ENCODE measurements at places on chromosomes 16 and 17. TPM values are rescaled to one million over a fixed set of nuclear protein-coding genes. Genes with fewer than 3 reads are reported as not detected.
A peak's percentile ranks its signal among the peaks of the same experiment; 100 is the strongest.

- peaks cover 61% of the 10 kb centered on the region for H3K27me3 ChIP-seq
- H3K4me1 ChIP-seq, result peaks cover 23% of the 10 kb centered on the region
- peak; percentile 6 for DNase-seq
- no peak overlapping the region for H3K4me3 ChIP-seq
- H3K36me3 ChIP-seq, result no peaks in the 10 kb centered on the region
- no peak overlapping the region for H3K27ac ChIP-seq
Measured at GRCh38 chr17:14302091-14302430, 1.2 kb downstream of the HS3ST3B1 start.

The PYDC1 gene
- total RNA-seq, result not detected

GRCh38 chr17:49779739-49780231 lies 8.7 kb upstream of the KAT7 start:
- H3K27ac ChIP-seq, result no peak overlapping the region
- no peak overlapping the region for H3K4me3 ChIP-seq
- no peaks in the 10 kb centered on the region for H3K27me3 ChIP-seq

The ZNF750 gene
- 0.23 TPM for total RNA-seq

DNA sequence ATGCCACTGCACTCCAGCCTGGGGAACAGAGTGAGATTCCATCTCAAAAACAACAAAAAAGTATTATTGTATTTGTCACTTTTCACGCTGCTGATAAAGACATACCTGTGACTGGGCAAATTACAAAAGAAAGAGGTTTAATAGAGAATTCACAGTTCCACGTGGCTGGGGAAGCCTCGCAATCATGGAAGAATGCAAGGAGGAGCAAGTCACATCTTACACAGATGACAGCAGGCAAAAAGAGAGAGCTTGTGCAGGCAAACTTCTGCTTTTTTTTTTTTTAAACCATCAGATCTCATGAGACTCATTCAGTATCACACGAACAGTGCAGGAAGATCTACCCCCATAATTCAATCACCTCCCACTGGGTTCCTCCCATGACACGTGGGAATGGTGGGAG lies 41.5 kb upstream of the ETV4 start:
- H3K4me3 ChIP-seq, result no peak overlapping the region
- H3K36me3 ChIP-seq, result no peaks in the 10 kb centered on the region
- no peaks in the 10 kb centered on the region for H3K27me3 ChIP-seq
- H3K4me1 ChIP-seq, result peaks cover 25% of the 10 kb centered on the region
- no peak for DNase-seq
- no peak overlapping the region for H3K27ac ChIP-seq

- H3K4me3 ChIP-seq, result no peak overlapping the region
- DNase-seq, result no peak
- H3K4me1 ChIP-seq, result no peaks in the 10 kb centered on the region
- H3K27ac ChIP-seq, result no peak overlapping the region
- peaks cover 5% of the 10 kb centered on the region for H3K36me3 ChIP-seq
- H3K27me3 ChIP-seq, result no peaks in the 10 kb centered on the region
Measured at GRCh38 chr17:76405607-76405966, 21.2 kb downstream of the SPHK1 start.

The ZNF205 gene
- 15.5 TPM for total RNA-seq

DNA sequence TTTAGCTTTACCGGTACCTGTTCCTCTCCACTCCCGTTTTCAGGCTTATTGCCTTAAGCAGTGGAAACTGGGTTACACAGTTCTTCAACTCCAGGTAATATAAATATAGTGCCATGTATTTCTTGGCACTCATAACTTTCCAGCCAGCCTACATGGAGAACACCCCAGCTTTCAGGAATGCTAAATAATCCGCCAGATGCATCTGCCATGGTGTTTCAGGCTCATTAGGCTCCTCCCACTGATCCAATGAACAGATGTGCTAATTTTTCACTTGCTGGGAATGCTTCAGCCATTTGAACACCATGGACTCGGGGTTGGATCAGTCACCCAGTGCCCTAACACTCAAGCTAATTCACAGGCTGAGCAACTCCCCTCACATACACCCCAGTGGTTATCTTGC lies 4.6 kb downstream of the ANKFN1 start:
- DNase-seq, result no peak
- H3K36me3 ChIP-seq, result no peaks in the 10 kb centered on the region
- no peak overlapping the region for H3K27ac ChIP-seq
- H3K4me1 ChIP-seq, result no peaks in the 10 kb centered on the region
- H3K4me3 ChIP-seq, result no peak overlapping the region
- no peaks in the 10 kb centered on the region for H3K27me3 ChIP-seq

The CCL8 gene
- not detected for total RNA-seq

GRCh38 chr16:83681381-83681956 lies 126.3 kb upstream of the HSBP1 start:
- H3K36me3 ChIP-seq, result no peaks in the 10 kb centered on the region
- H3K4me3 ChIP-seq, result no peak overlapping the region
- no peak for DNase-seq

DNA sequence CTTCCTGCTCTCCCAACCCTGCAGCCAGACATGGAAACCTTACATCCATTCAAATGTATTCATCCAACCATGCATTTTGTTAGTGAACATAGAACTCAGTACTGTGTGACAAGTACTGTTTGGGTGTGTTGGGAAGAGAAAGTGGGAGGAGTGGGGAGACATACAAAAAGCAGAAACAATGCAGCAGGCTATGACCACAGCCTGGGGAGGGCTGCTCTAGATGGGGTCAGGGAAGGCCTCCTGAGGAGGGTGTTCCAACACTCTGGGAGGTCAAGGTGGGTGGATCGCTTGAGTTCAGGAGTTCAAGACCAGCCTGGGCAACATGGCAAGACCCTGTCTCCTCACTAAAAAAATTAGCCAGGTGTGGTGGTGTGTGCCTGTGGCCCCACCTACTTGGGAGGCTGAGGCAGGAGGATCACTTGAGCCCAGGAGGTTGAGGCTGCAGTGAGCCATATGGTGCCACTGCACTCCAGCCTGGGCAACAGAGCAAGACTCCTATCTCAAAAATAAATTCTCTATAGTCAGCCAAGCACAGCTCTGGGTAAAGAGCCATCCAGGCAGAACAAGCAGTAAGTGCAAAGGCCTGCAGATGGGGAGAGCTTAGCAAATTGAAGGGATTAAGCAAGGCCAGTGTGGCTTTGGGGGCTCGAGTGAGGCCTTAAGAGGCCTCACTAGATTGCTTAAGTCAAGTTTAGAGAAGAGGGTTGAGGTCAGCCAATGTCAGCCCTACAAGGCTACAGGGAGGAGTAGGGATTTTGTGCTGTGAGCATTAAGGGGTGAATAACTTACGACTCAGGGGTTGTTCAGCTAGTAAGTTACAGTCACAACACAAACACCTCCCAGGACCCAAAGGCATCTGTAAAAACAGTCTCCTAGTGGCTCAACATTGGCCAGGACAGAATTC lies 5.5 kb downstream of the SLC13A2 start:
- no peak overlapping the region for H3K27ac ChIP-seq
- no peaks in the 10 kb centered on the region for H3K4me1 ChIP-seq
- no peaks in the 10 kb centered on the region for H3K27me3 ChIP-seq
- no peak for DNase-seq
- no peaks in the 10 kb centered on the region for H3K36me3 ChIP-seq

The KIF19 gene
- 0.84 TPM for total RNA-seq

The MEIOC gene
- not detected for total RNA-seq

The DPEP2 gene
- total RNA-seq, result 0.18 TPM

- no peak for DNase-seq
- H3K4me3 ChIP-seq, result no peak overlapping the region
- H3K27ac ChIP-seq, result no peak overlapping the region
Measured at GRCh38 chr17:2723505-2723996, 12.0 kb upstream of the CLUH start.

DNA sequence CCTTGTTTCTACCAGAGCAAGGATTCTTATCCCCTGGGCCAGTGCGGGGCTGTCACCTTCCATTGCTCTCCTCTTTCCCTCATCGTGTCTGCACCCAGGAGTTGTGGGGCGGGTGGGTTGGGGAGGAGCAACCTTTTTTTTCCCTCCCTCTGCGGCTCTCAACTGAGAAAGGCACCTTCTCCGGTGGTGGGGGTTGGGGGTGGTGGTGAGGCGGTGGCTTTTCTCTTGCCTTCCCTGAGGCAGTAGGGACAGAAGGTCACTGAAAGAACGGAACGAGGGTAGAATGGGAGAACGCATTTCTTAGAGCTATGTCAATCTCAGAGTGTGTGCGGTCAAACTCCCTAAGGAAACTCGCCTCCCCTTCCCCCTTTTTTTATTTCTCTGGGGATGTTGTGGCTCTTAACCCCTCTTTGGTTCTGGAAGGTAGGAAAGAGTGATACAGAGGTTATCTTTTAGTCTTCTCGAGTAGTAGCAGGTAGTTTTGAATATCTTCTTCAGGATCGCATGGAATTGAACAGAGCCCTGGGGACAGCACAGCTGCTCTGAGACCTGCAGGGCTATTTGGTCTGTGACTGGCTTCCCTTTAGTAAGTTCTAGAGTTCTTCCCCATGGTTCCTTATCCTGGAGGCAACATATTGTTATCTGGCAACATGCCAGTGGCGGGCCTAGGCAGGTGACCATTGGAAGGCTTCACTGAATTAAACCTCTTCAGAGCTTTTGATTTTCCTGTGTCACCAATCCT lies 994 bp downstream of the CLTC start:
- peaks cover 42% of the 10 kb centered on the region for H3K4me1 ChIP-seq
- peak overlapping the region; percentile 91 for H3K27ac ChIP-seq
- peak overlapping the region; percentile 93 for H3K4me3 ChIP-seq
- no peaks in the 10 kb centered on the region for H3K27me3 ChIP-seq
- peak; percentile 45 for DNase-seq
- no peaks in the 10 kb centered on the region for H3K36me3 ChIP-seq

DNA sequence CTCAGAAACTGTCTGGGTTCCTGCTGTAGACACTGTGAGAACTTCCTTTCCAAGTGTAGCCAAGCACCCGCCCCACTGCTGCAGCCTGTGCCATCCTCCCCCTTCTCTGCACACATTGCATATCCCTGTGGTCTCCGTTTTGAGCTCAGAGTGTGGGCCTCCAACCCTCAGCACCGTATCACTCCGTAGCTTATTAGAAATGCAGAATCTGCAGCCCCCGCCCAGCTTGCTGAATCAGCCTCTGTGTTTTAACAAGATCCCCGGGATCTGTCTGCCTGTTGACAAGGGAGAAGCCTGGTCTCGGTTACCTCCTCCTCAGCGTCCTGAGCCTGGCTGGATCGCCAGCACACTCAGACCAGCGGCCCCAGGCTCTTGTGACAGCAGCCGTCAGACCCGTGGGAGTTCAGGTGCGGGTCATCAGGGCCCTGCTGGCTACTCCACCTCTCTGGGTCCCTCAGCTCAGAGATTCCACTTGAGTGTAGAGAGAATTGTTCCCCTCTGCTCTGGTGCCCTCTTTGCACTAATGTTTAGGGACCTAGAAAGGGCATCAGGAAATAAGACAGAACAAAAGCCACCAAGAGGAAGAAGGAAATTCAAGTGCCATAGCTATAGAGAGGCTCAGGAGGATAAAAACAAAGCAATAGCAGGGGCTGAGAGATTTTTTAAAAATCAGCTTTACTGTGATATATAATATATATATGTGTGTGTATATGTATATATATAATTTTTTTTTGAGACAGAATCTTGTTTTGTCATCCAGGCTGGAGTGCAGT lies 92.3 kb downstream of the PITPNC1 start:
- H3K36me3 ChIP-seq, result no peaks in the 10 kb centered on the region
- no peak for DNase-seq
- H3K27ac ChIP-seq, result no peak overlapping the region
- H3K4me1 ChIP-seq, result no peaks in the 10 kb centered on the region

The SLC7A6 gene
- 68.7 TPM for total RNA-seq

The SLC2A4 gene
- total RNA-seq, result not detected

- no peak overlapping the region for H3K4me3 ChIP-seq
- no peaks in the 10 kb centered on the region for H3K27me3 ChIP-seq
- H3K36me3 ChIP-seq, result no peaks in the 10 kb centered on the region
- H3K27ac ChIP-seq, result no peak overlapping the region
Measured at GRCh38 chr17:71085238-71086033, 916.1 kb downstream of the KCNJ2 start.

- H3K27me3 ChIP-seq, result no peaks in the 10 kb centered on the region
- no peaks in the 10 kb centered on the region for H3K4me1 ChIP-seq
- no peaks in the 10 kb centered on the region for H3K36me3 ChIP-seq
- DNase-seq, result no peak
Measured at GRCh38 chr16:54623636-54624035, 307.0 kb upstream of the IRX5 start.

GRCh38 chr16:50272111-50272571 lies 5.8 kb downstream of the ADCY7 start:
- H3K27ac ChIP-seq, result no peak overlapping the region
- H3K27me3 ChIP-seq, result no peaks in the 10 kb centered on the region
- peaks cover 6% of the 10 kb centered on the region for H3K4me1 ChIP-seq
- no peaks in the 10 kb centered on the region for H3K36me3 ChIP-seq

The BCL6B gene
- 163 TPM for total RNA-seq

DNA sequence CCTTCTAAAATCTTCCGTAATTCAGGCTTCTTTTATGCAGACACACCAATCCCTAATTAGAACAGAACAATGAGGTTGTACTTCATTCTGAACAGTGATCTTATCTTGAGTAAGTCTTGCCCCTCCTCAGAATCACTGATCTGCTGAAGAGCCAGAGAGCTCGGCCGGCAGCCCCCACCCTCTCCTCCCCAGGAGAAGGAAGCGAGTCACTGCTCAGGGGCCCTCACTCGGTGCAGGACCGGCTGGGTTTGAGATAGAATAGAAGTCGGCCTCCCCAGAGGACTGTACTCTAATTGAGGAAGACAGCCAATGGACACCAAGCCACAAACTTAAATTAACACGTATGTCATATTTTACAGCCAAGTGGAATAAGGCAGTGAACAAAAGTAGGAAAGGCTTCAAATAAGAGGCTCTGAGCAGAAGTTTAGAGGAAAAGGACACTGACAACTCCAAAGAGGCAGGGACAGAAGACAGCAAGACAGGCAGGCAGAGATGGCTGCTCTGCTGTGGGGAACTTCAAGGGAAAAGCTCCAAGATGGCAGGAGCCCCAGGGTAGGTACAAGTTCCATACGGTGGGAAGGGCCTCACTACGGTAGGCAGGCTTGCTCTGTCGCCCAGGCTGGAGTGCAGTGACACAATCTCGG lies 18.6 kb downstream of the CREBBP start:
- no peak overlapping the region for H3K4me3 ChIP-seq
- H3K4me1 ChIP-seq, result peaks cover 17% of the 10 kb centered on the region
- no peaks in the 10 kb centered on the region for H3K27me3 ChIP-seq
- DNase-seq, result peak; percentile 64
- H3K36me3 ChIP-seq, result no peaks in the 10 kb centered on the region
- no peak overlapping the region for H3K27ac ChIP-seq

- no peak overlapping the region for H3K4me3 ChIP-seq
- H3K36me3 ChIP-seq, result no peaks in the 10 kb centered on the region
Measured at GRCh38 chr16:78465730-78466129, 366.3 kb downstream of the WWOX start.

The SLC16A11 gene
- total RNA-seq, result 0.53 TPM

The FAM171A2 gene
- total RNA-seq, result 12.0 TPM

GRCh38 chr16:86921289-86921688 lies 342.9 kb downstream of the FOXL1 start:
- no peaks in the 10 kb centered on the region for H3K36me3 ChIP-seq
- no peaks in the 10 kb centered on the region for H3K27me3 ChIP-seq
- no peak overlapping the region for H3K4me3 ChIP-seq
- peaks cover 25% of the 10 kb centered on the region for H3K4me1 ChIP-seq

The ZNF469 gene
- total RNA-seq, result 6.3 TPM

The NRN1L gene
- not detected for total RNA-seq
